Mesenchymal stem cell (in vitro differentiated cells and primary cell): ENCODE measurements at places on chromosomes 16 and 17.

- H3K27me3 ChIP-seq = no peaks in the 10 kb centered on the region
- H3K36me3 ChIP-seq = no peaks in the 10 kb centered on the region
- no peak overlapping the region for H3K27ac ChIP-seq
- H3K4me3 ChIP-seq = no peak overlapping the region
Measured at GRCh38 chr17:61532826-61533225, 58.2 kb downstream of the NACA2 start.

DNA sequence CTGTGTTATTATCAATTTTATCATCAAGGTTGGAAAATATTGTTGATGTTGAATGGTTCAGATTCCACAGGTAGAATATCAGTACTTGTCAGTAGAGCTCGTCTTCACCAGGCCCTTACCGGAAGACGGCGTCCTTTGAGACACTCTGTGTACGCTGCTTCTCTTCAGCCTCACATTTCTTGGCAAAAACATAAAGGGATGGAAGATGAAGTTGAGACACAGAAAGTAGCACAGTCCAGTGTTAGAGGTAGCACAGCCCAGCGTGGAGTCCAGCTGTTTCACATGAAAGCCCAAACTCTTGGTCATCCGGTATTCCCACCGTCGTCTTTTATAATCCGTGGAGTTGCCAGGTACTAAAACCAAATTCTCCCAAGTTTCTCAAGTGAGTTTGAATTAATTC, 30.4 kb downstream of the ATP2C2 start:
- no peak overlapping the region for H3K4me3 ChIP-seq
- no peak overlapping the region for H3K27ac ChIP-seq
- H3K4me1 ChIP-seq = no peaks in the 10 kb centered on the region
- peaks cover 29% of the 10 kb centered on the region for H3K27me3 ChIP-seq
- no peak for DNase-seq

DNA sequence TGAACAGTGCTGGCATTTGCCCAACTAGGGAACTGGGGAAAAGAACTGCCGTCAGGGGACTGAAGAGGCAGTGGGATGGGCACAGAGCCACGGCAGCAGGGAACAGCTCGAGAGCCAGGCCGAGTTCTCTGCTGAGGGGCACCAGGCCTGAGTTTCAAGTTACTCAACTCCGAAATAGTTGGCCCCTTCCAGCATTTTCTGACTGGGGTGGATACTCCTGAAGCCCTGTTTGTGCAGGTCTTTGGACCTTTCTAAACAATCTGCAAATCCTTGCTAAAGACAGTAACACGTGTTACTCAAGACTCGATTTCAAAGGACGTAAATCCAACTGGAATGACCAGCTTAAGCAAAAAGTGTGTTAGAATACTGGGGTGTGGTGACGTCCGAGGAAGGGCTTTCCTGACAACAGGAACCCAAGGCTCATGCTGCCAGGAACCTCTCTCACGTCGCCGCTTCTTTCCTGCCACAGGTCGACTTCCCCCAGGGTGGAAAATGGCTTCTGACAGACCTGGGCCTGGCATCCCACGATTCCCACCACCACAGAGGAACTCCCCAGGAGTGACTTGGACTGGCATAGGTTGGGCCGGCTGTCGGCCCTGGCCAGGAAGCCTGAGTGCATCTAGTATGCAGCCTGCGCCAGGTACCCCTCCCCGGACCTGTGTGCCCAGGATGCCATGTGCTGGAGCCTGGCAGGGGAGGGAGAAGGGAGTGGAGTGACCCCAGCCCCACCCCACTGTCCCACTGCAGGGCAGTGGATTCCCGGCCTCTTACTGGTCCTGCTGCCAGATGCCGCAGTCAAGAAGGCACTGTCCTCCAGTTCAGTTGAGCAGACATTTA, 71.9 kb downstream of the N4BP1 start:
- H3K27me3 ChIP-seq = no peaks in the 10 kb centered on the region
- peaks cover 25% of the 10 kb centered on the region for H3K4me1 ChIP-seq
- H3K27ac ChIP-seq = no peak overlapping the region
- H3K4me3 ChIP-seq = no peak overlapping the region
- peaks cover 54% of the 10 kb centered on the region for H3K36me3 ChIP-seq

DNA sequence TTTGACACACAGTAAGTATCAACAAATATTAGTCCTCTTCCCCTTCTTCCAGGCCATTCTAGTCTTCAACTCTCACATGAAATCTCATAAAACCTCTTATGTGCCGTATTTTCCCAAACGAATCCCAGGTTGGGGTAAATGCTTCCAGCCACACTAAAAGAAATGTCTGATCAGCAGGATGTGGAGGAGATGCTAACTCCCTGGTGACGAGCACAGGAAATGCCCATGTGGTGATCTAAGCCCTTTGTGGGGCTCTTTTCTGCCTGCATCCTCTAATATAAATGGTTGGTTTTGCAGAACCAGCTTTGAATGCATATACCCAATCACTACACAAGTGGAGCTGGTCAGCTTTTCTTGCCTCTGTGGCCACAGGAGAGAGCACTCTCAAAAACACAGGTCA, 498.2 kb upstream of the ERCC4 start:
- no peaks in the 10 kb centered on the region for H3K27me3 ChIP-seq
- peak; percentile 3 for DNase-seq
- peak overlapping the region; percentile 87 for H3K27ac ChIP-seq
- no peak overlapping the region for H3K4me3 ChIP-seq
